ENCODE measurements at places on chromosomes 5 and 9.

- no peak for DNase-seq
Measured at GRCh38 chr9:131584858-131585257, 39.5 kb downstream of the PRRT1B start.

GRCh38 chr9:4706971-4707622 is 27.7 kb downstream of the CDC37L1 start:
- no peak for DNase-seq

DNA sequence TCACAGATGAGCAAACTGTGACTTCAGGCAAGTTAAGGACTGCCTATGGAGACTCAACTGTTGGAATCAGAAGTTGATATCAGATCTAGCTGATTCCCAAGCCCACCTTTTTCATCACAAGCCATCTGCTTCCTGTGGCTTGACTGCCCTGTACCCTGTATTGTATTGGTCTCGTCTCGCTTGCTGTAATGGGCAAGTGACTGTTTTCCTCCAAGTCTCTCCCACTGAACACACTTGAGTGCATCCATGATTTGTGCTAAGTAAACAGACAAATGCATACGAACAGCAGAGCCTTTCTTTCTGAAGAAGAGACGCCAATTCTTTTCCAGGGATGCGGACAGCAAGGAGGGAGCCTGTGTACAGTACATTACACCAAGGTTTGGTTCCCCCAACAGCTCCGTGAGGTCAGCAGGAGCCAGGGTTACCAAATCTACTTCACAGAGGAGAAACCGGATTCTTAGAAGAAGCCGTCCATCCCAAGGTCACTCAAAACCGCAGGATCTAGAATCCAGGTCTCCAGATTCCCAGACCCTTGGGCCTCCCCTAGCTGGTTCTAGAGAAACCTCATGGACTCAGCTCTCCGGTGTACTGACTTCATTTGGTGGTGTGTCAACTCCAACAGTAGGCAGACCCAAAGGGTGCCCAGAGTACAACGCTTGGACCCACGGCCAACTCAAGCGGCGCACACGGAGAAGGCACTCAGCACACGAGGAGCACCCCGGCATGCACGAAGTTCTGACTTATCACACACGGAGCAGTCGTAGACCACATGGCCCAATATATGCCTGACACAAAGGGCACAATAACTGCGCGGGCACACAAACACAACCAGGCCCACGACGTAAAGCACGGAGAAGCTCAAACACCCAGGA is 1.1 kb downstream of the BAG1 start:
- DNase-seq = no peak

- DNase-seq = no peak
Measured at GRCh38 chr5:166117072-166118066, 2174.1 kb upstream of the WWC1 start.

- DNase-seq = no peak
Measured at GRCh38 chr9:93941493-93941892, 13.7 kb downstream of the BARX1 start.

DNA sequence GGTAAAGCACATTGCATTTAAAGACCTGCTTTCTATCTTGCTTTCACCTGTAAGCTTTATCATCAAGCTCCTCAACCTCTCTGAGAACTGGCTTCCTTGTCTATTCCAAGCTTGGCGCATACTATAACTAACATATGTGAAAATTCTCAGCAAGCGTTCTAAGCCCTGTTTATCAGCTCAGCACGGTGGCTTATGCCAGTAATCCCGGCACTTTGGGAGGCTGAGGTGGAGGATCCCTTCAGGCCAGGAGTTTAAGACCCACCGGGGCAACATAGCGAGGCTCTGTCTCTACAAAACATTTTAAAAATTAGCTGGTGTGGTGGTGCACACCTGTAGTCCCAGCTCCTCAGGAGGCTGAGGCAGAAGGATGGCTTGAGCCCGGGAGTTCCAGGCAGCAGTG is 1.6 kb upstream of the ATP6V0E1 start:
- no peak for DNase-seq

DNA sequence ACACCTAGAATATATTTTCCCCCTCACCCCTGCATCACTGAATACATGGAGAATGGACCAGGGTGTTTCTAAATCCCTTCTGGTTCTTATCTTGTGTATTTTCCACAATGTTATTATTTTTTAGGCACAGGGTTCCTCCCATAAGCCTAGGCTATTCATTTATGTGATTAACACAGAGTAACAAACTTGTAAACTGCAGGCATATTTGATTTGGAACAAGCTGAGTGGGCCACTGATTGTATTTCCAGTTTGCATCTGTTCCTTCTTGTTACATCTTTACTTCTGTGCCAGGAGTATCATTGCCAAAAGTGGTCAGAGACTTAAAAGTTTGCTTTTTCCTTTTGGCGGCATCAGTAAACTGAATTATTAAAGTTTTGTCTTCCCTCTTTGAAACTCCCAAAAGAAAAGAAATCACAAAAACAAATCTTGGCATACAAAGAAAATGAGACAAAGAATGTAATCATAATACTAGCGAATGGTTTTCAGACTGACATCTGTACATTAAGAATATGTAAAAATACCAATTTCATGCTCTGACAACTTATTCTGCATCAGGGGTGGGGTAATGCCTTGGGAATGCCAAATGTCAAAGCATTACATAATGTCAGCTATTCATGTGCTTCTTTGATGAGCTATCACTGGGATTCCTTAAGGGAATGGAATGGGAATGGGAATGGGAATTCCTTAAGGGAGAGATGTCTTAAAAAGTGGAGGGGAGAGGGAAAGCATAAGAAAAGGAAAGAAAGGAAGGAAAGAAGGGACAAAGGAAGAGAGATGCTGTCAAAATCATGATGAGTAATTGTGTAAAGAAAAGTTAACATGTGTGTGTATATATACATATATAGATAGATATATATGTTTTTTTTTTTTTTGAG is 22.2 kb upstream of the PAX5 start:
- DNase-seq = no peak

DNA sequence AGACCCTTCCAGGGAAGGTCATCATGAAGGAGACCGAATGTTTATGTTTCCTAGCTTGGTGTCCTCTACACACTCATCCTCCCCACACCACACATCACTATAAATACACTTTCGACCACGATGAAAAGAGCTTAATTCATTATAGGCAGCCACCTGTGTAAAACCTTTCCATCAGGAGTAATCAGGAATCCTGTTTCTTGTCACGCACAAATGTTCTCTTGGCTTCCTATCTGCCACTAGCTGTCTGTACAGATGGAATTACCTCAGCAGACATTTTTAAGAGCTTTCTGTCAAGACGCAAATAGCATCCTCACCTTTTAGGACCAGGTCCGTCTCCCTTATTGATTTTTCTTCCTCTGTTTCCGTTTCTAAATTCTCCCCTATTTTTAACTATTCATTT is 79.1 kb downstream of the CYFIP2 start:
- no peak for DNase-seq

DNA sequence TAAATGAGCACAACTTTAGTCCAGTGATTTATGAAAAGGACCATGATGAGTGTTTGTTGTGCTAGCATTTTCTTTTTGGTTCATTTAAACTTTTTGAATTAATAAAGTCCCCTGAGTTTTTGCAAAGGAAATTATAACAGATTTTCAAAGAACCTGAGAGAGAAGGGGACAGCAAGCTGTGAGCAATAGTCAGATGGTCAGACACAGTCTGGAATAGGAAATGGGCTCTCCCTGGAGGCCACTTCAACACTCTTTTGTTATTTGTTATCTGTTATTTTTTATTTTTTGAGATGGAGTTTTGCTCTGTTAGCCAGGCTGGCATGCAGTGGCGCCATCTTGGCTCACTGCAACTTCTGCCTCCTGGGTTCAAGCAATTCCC is 171.1 kb downstream of the ARHGEF28 start:
- no peak for DNase-seq

DNA sequence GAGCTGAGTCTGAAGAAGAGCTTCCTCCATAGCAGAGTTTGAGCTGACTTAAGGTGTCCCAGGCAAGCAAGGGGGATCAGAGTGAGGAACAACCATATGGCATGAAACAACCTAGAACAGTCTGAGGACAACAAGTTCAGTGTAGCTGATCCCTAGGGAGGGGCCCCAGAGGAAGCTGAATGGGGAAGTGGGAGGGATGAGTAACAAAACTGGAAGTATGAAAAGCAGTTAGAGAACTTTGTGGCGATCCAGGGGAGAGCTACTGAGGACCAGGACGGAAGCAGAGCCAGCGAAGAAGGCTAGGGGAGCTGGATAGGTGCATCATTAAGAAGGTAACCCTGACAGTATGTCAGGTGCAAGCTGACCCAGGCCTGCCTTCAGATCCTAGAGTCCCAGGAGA is 580.8 kb downstream of the BNC2 start:
- DNase-seq = no peak

Data from AG04449 (cell line).